Stimulated activated effector memory CD8-positive, alpha-beta T cell treated with anti-CD3 and anti-CD28 coated beads, Interleukin-12 subunit alpha, Interleukin-12 subunit beta, amount 100 ng/mL, for 72 hours (primary cell): ENCODE measurements at places on chromosomes 6 and 20.

GRCh38 chr6:128606611-128607010 is 86.2 kb upstream of the PTPRK start:
- no peak for DNase-seq

DNA sequence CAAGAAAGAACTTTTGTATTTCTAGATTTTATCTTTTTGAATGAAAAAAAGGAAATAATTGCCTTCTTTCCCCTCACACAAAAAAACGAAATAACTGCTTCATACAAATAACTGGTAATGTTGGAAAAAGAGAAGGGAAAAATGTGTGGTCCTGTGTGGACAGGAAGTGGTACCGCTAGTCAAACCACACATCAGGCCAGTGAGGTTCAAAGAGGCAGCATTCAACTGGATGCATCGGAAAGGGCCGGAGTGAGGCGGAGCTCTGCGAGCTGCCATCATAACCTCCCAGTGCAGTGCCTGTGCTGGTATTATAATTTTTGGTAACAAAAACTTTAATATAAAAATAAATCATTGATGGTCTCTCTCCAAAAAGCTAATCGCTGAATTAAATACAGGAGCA is 111.2 kb downstream of the IRF4 start:
- DNase-seq: no peak

DNA sequence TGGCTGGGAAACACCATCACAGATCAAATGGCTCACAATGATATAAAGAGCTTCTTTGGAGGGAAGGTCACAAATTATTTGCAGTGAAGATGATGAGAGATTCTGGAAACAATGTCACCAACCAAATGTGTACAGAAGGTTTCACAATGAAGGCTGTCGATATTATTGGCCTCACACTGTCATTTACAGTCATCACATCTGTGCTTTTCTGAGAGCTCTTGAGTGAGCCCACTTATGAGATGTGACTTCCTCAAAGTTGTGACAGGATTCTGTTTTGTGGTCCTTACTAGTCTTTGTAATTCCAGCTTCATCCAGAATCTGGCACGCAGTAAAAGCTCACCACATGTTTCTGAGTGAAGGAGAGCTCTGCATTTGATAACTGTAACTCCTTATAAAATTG is 133.6 kb downstream of the LMBRD1 start:
- DNase-seq: no peak

DNA sequence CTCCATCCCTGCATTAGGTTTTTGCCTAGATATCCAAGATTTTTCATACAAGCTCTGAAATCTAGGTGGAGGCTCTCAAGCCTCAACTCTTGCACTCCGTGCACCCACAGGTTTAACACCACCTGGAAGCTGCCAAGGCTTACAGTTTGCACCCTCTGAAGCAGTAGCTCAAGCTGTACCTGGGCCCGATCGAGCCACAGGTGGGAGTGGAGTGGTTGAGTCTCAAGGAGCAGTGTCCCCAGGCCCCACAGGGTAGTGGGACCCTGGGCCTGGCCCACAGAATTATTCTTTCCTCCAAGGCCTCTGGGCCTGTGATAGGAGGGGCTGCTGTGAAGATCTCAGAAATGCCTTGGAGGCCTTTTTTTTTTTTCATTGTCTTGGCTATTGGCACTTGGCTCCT is 973.5 kb upstream of the MAP3K7 start:
- DNase-seq: no peak

DNA sequence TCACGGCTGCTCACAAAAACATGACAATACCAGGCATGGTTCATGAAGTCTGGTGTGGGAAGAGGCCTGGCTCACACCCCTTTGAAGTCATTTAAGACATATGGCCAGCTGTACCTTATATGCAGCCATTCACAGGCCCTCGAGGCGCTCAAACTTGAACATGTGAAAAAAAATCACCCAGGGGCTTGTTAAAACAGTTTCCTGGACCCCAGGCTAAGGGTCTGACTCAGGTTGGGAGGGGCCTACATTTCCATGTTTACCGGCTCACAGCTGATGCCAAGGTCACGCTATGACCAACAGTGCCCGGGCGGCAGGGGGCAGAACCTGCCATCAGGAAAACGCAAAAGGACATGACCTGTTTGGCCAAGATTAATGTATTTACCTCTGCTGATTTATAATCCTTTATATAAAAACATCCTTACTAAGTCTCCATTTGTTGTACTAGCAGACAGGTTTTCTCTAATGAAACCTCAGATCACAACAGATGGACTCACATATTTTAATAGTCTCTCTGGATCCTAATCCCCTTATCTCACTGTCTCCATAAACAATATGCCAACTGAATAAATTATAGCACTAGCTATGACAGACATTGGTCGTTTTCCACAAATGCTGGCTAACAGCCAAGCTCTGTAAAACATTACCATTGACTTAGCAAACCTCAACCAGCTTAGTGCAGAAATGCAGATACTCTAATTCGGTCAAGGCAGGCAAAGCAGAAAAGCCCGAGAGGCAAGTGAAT is 19.9 kb downstream of the EZR start:
- no peak for DNase-seq

GRCh38 chr6:168037242-168037641 is 39.8 kb downstream of the KIF25 start:
- no peak for DNase-seq

- no peak for DNase-seq
Observed at GRCh38 chr6:153758516-153758915, 280.5 kb upstream of the OPRM1 start.

DNA sequence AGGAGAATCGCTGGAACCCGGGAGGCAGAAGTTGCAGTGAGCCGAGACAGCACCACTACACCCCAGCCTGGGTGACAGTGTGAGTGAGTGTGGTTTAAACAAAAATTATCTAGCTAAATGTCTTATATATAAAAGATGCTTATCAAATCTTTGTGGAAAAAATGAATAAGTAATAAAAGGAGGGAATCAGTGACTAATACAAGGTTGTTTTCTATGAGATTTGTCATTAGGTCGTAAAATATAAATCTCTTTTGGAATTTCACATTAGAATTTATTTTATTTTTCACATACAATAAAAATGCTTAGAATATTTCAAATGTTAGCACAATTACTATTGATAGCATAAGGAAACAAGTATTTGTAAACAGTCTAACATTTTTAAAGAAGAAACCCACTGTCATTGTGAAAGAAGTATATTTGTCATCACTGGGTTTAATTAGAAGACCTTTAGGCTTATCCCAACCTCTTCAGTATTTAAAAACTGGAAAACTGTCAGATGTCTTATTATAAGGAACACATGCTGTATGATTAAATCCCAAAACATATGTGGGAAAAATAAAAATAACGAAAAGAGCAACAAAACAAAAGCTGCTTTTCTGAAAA is 47.1 kb downstream of the ASCC3 start:
- no peak for DNase-seq
